Ureter (tissue), 1 donor: ENCODE measurements at places on chromosomes 16 and 17.
A peak's percentile ranks its signal among the peaks of the same experiment; 100 is the strongest.

GRCh38 chr16:68548947-68549346 lies 9.9 kb downstream of the ZFP90 start:
- no peak for DNase-seq

DNA sequence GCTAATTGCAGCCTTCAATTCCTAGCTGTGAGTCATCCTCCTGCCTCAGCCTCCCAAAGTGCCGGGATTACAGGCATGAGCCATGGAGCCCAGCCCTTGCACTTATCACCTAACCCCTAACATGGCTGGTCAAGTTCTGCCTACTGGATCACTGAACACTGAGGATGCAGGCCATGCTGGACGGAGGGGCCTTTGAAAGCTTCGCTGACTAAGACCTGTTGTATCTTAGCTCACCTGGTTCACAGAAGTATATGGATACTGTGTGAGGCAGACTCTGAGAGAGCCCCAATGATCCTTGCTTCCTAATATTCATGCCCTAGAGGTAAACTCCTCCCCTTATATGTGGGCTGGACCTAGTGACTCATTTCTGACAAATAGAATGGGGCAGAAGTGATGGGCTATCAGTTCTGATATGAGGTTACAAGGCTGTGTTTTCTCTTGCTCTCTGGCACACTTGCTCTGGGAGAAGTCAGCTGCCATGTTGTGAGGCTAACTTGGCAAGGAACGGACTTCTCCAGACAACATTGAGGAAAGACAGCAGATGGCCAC lies 11.7 kb upstream of the TMIGD1 start:
- no peak for DNase-seq

GRCh38 chr16:11180489-11180888 lies 75.5 kb downstream of the SOCS1 start:
- no peak for DNase-seq

DNA sequence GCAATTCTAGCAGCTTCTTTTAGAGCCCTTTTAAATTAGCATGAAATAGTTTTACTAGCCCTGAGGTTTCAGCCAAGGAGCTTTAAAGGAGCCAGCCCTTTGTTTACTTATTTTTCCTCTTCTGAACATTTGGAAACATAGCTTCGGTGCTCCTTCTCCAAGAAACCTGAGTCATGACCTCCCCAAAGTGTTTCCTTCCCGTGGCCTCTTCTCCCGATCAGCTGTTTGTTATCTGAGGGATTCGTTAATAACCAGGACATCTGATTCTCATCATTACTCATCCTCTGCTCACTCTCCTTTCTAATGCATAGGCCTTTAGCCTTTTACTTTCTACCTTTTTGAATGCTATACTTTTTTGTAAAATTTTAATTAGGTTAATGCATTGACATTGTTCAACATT lies 204.5 kb downstream of the WWOX start:
- no peak for DNase-seq

DNA sequence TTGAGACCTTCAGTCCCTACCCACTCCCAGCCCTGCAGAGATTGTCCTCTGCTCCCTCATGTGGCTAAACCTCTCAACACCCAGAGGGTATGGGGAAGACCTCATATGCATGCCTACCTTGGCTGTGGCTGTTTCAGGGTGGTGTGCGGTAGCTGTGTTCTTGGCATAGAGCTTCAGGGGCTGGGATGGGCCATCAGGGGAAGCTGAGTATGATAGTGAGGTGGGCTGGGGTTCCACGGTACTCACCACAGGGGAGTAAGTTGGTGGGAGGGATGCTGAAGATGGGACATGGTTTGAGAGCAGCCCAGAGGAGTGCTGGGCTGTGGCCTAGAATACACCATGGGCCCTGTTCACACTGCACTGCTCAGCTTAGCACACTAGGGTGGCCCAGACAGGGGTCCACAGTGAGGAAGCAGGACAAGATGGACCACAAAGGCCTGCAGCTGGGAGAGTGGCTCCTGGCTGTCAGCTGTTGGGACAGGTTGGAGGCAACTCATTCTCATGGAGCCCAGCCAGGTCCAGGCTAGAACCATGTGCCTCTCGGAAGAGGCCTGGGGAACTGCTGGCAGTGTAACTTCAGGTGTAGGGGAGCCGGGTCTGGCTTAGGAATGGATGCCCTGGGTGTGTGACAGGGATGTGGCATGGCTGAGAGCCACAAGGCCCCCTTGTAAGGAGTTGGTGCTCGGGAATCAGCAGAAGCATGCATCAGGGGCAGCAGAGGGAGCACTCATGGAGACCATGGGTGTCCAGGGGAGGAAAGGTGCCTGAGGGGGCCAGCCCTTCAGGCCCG lies 3.1 kb downstream of the MFAP4 start:
- DNase-seq: no peak

DNA sequence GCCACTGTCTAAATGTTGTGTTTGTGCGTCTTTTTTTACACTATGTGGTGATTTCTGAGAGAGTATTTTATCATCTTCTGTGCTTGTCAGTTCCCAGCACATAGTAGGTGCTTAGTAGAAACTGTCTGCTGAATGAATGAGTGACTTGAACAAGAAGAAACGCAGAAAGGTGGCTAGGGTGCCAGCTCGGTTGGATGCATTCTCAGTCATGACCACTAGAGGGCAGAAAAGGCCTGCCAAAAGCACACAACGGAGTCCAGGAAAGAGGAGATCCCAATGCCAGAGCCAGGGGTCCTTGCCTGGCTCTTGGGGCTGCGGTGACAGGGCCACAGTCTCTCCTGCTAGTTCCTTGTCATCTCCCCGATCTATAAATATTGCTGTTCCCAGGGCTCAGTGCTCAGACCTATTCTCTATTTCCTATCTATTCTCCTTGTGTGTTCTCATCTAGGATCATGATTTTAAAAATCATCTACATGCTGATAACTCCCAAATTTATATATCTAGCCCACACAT lies 57.3 kb upstream of the CCL1 start:
- DNase-seq: peak; percentile 68

DNA sequence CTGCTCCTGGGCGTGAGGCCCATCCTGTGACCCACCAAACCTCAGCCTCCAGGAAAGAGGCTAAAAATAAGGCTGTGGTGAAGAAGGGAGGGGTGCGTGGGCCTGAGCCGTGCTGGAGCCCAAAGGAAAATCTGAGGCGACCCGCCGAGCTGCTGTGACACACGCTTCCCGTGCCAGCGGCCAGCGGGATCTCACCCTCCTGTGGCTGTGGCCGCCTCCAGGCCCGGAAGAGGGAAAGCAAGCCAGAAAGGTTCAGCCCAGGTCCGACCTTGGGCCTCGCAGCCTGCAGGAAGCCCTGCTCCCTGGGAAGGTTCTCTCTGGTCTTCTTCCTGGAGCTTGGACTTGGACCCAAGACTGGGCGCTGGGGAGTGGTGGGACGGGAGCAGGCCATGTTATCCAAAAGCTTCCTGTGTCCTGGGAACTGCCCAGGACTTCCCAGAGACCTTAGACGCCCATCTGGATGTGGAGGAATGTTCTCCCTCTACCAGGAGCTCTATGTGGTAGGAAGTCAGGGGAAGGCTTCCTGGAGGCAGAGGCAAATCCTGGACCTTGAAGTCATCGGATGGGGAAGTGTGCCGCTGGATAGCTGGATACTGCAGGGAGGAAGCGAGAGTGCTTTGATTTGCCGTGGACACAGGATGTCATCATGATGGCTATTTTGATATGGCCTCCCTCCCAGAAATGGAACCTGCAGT lies 11.4 kb downstream of the SPNS2 start:
- DNase-seq: no peak

GRCh38 chr17:5703736-5704135 lies 119.4 kb upstream of the NLRP1 start:
- no peak for DNase-seq

GRCh38 chr17:15957608-15958307 lies 12.8 kb downstream of the ADORA2B start:
- no peak for DNase-seq

GRCh38 chr16:31507929-31508705 lies at the start of gene RUSF1:
Gene RUSF1, minus strand, starts transcription at chr16:31508391. Its CDS starts 18 bp downstream, at chr16:31508373.
- peak; percentile 91 for DNase-seq

DNA sequence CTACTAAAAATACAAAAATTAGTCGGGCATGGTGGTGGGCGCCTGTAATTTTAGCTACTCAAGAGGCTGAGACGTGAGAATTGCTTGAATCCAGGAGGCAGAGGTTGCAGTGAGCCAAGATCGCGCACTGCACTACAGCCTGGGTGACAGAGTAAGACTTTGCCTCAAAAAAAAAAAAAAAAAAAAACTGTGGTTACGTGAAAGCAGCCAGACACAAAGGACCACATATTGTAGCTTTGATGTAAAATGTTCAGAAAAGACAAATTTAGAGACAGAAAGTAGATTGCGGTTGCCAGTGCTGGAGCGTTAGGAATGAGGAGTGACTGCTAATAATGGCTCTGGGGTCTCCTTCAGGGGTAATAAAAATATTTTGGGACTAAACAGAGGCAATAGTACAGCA lies 4.0 kb upstream of the MEAK7 start:
- DNase-seq: no peak
